ENCODE measurements at places on chromosomes 12 and 14.

GRCh38 chr14:71060274-71060673 lies 153.0 kb downstream of the PCNX1 start:
- no peak overlapping the region for H3K4me3 ChIP-seq
- peak; percentile 2 for DNase-seq

DNA sequence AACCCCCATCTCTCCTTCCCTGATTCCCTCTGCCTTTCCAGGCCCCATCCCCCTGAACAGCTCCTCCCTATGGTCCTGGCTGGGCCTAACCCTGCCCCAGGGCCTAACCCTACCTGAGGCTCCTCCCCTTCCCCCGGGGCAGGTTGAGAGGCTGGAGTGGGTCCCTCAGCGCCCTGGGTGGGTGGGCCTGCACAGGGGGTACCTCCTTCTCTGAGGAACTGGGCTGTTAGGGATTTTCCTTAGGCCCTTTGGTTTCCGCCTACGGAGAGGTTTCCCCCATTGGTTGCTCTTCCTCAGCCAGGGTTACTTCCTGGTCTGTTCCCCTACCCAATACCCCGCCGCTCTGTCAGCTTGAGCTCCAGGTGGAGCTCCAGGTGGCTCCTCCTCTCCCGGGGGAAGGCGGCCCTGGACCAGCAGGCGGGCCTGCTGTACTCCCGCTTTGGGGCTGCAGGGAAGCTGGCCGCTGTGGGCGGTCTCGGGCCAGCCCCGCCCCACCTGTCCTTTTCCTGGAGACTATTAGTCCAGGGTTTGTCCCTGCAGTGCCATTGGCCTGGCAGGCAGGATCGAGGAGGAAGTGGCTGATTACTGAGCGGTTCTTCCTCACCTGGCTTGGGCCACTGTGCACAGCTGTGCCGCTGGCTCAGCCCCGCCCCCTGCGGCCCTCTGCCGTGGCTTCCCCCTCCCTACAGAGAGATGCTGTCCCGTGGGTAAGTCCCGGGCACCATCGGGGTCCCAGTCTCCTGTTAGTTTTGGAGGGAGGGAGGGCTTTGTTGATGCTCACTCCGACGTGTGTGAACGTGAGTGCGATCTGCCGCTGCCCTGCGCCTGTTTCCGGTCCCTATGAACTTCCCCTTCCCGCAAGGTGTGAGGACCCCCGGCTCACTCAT lies 2.5 kb downstream of the C12orf57 start:
- DNase-seq = no peak
- H3K4me1 ChIP-seq = peaks cover 40% of the 10 kb centered on the region
- H3K27ac ChIP-seq = no peak overlapping the region
- H3K4me3 ChIP-seq = peak overlapping the region; percentile 23
- H3K36me3 ChIP-seq = peaks cover 11% of the 10 kb centered on the region
- peaks cover 17% of the 10 kb centered on the region for H3K27me3 ChIP-seq

- H3K27ac ChIP-seq = no peak overlapping the region
- no peak overlapping the region for H3K4me3 ChIP-seq
- no peaks in the 10 kb centered on the region for H3K4me1 ChIP-seq
- no peaks in the 10 kb centered on the region for H3K36me3 ChIP-seq
Measured at GRCh38 chr12:59173695-59174094, 253.4 kb upstream of the LRIG3 start.

DNA sequence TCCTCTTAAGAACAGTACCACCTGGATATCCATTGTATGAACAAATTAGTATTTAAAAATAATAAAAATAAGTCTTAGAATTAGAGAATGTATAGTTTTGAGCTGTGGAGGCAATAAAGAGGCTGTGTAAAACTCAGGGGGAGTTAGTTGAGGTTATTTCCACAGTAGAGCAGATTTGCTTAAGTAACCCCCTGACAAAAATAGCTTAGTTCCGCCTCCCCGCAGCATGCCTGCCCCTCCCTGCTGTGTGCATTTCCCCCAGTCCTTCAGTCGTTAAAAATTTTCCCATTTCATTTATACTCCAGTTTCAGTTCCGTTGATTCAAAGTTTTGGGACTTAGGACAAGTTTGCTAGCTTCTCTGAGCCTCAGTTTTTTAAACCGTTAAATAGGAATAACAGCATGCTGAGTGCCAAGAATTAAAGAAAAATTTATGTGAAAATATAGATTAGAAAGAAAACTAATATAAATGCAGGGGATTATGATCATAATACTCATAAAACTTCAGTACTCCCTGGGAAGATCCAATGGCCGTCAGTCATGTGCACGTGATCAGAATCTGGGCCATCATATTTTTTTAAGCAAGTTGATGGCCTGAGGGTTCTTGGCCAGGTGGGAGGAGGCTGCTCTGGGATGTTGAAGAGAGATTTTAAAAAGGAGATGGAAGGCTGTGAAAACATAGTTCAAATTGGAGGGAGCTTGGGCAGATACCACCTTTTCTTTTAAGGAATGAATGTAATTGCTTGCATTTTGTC lies 14.5 kb upstream of the SLC38A2 start:
- H3K27ac ChIP-seq = peak overlapping the region; percentile 80
- peaks cover 4% of the 10 kb centered on the region for H3K27me3 ChIP-seq
- H3K4me3 ChIP-seq = peak overlapping the region; percentile 76
- no peak for DNase-seq
- H3K36me3 ChIP-seq = peaks cover 29% of the 10 kb centered on the region

GRCh38 chr14:26191671-26192070 lies 406.2 kb downstream of the NOVA1 start:
- peaks cover 3% of the 10 kb centered on the region for H3K27me3 ChIP-seq
- H3K4me1 ChIP-seq = no peaks in the 10 kb centered on the region
- no peaks in the 10 kb centered on the region for H3K36me3 ChIP-seq
- no peak for DNase-seq
- H3K4me3 ChIP-seq = no peak overlapping the region
- H3K27ac ChIP-seq = no peak overlapping the region

All from HFFc6 (cell line).